ENCODE measurements at places on chromosomes 2 and 18. TPM values are rescaled to one million over a fixed set of nuclear protein-coding genes. Genes with fewer than 3 reads are reported as not detected.

Gene LTBP1
- 124 TPM for total RNA-seq

Gene SPC25
- total RNA-seq: 0.24 TPM

Gene CYP27A1
- total RNA-seq: 5.2 TPM

Gene LIMS2
- 207 TPM for total RNA-seq

Gene CRYGC
- not detected for total RNA-seq

Gene COL4A4
- 3.0 TPM for total RNA-seq

Gene GKN2
- not detected for total RNA-seq

Gene CHCHD5
- total RNA-seq: 24.9 TPM

Gene COL3A1
- 180 TPM for total RNA-seq

Gene MGAT5
- total RNA-seq: 75.3 TPM

Gene DNER
- 1.00 TPM for total RNA-seq

Gene STPG4
- total RNA-seq: not detected

Gene FBXO48
- total RNA-seq: 0.92 TPM

All from cardiac septum (tissue), 1 donor.